Activated naive CD8-positive, alpha-beta T cell treated with anti-CD3 and anti-CD28 coated beads for 36 hours (primary cell): ENCODE measurements at places on chromosomes 12 and 14. TPM values are rescaled to one million over a fixed set of nuclear protein-coding genes. Genes with fewer than 3 reads are reported as not detected.

- H3K4me1 ChIP-seq: peaks cover 19% of the 10 kb centered on the region
- peak; percentile 47 for DNase-seq
- no peaks in the 10 kb centered on the region for H3K36me3 ChIP-seq
- peaks cover 6% of the 10 kb centered on the region for H3K27me3 ChIP-seq
Observed at GRCh38 chr12:122031342-122032216, 9.9 kb downstream of the BCL7A start.

DNA sequence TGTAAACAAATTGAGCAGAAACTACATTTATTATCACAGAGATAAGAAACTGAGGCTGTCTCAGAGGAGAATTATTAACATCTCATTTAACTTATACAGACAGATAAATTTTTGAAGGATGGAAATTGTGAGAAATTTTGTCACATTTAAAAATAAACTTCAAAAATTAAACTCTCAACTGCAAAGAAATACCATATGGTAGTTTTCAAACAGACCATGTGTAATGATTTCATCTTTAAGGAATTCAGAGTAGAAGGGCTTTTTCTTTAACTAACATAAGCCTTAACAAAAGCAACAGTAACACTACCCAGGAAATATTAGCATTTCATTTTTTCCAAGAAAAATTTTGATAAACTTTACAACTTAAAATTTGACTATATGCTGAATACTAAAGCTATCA, 26.6 kb downstream of the NUP37 start:
- DNase-seq: no peak
- H3K27me3 ChIP-seq: no peaks in the 10 kb centered on the region
- H3K4me1 ChIP-seq: peaks cover 13% of the 10 kb centered on the region
- H3K36me3 ChIP-seq: peaks cover 11% of the 10 kb centered on the region
- H3K27ac ChIP-seq: no peak overlapping the region

DNA sequence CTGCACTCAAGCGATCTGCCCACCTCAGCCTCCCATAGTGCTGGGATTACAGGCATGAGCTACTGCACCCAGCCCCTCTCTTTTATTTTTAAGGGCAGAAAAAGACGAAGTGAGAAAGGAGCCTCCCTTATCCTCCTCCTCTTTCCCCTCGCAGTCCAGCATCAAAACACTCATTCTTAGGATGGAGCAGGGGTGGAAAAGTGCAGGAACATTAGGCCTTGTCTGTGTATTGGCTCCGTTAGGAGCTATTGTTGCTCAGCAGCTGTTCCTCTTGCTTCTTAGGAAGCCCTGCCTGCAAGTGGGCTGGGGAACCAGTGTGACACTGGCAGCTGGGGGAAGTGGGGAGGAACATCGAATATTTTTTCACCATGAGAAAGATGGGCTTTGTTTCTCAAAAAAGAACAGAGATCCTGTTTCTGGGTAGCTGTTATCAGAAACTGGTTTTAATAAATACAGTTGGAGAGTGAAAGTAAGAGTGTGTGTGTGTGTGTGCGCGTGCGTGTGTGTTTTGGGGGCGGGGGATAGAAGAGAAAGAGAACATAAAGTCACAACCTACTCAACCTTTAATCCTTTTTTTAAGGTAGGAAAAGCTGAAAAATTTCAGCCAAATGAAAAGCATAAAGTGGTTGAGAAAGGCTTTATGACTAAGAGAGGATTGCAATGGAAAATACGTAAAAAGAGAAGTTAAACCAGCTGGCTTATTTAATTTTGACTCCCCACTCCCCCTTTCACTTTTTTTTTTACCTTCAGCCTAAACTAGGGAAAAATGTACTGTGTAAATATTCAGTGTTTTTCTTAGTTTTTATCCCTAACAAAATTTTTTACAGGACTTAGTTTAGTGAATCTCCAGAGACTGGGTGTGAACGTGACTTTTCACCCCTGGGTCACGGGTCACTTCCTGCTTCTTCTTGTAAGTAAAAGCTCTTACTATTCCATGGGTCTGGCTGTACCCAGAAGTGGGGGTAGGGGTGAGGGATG, 197.2 kb upstream of the PLEKHG7 start:
- peaks cover 49% of the 10 kb centered on the region for H3K4me1 ChIP-seq
- peak overlapping the region; percentile 96 for H3K27ac ChIP-seq
- peaks cover 14% of the 10 kb centered on the region for H3K36me3 ChIP-seq
- H3K27me3 ChIP-seq: no peaks in the 10 kb centered on the region

DNA sequence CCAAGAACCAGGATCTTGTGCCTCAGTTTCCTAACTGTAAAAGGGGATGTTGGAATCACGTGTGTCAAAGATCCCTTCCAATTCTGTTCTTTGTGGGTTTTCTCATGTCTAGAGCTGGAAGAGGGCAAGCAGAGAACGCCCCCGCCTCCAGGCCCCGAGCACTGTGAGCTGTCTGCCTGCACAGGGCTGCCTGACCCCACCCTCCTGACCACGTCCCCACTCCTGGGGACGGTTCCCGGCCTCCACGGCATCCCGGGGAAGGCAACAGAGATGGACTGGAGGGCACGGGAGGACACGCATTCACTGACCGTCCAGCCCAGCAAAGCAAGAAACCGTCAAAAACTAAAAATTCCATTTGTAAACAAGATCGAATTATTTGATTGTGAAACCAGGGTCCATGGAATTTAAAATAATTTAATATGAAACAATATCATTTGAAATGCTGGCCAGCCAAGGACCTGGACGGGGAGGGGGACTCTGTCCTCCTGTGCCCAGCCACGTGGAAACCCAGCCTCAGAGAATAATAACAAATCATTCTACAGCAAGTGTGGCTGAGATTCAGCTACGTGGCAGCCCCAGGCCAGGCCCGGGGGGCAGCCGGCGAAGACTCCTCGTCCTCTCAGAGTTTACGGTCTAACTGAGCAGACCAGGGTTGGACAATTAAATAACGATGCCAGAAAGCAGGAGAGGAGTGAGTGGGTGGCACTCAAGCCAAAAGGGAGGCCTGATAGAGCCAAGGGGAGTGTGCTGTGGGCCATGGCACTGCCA, 87.3 kb upstream of the DIO3 start:
- no peak overlapping the region for H3K27ac ChIP-seq
- no peak overlapping the region for H3K4me3 ChIP-seq
- no peaks in the 10 kb centered on the region for H3K36me3 ChIP-seq
- peaks cover 4% of the 10 kb centered on the region for H3K27me3 ChIP-seq

GRCh38 chr12:29743801-29744200, 39.9 kb downstream of the TMTC1 start:
- no peaks in the 10 kb centered on the region for H3K4me1 ChIP-seq
- no peak for DNase-seq
- peaks cover 6% of the 10 kb centered on the region for H3K27me3 ChIP-seq

DNA sequence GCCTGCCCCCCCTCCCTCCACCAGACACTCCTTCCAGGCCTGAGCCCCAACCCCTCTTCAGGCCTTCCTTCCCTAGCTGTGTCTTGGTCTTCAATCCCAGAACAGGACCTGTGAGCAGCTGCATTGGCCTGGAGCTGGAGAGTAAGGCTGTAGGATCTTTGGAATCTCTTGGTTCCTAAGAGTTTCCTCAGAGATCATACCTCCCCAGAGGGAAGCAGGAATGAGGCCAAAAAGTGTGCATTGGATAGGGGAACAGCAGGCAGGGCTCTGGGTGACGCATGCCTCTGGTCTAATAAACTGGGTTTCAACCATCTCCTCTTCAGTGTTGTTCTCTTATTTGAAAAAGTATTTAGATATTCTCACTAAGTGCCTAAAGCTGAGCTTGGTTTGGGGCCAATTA, 1.8 kb upstream of the SMARCD1 start:
- peak overlapping the region; percentile 88 for H3K27ac ChIP-seq
- DNase-seq: no peak
- peaks cover 31% of the 10 kb centered on the region for H3K4me1 ChIP-seq
- peaks cover 7% of the 10 kb centered on the region for H3K36me3 ChIP-seq

The CRACR2A gene
- total RNA-seq: 26.0 TPM

The CIDEB gene
- 6.0 TPM for total RNA-seq
